Amniotic stem cell (primary cell): ENCODE measurements at places on chromosomes 3 and 15.

DNA sequence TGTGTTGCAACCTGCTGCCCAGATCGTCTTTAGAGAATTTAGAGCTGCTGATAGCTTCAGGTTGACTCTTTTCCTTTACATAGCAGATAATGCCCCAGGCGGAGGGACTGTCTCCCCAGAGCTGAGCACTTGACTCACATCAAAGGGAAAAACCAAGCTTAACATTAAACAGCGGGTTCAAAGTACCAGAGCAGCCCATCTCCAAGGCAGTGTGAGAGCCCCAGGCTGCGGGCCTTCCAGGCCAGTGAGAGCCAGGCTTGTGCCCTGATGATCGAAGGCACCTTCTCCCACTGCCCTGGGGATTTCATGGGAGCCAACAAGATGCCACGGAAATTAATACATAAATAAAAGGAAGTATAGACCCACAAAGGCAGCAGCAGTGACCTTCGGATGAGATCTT, 275.6 kb downstream of the XXYLT1 start:
- no peak for DNase-seq

DNA sequence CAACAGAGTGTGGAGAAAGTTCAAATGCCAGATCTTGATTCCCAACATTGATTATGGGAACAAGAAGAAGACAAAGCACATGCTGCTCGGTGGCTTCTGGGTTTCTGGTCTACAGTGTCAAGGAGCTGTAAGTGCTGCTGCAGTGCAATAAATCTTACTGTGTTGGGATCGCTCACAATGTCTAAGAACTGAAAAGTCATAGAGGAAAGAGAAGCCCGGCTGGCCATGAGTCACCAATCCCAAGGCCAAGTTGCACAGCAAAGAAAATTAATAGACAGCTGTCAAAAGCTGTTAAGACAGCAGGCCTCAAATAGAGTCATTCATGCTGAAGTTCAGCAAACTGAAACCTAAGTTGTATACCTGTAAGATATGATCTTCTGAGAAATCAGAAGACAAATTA, 33.2 kb upstream of the SPPL2A start:
- DNase-seq = no peak

DNA sequence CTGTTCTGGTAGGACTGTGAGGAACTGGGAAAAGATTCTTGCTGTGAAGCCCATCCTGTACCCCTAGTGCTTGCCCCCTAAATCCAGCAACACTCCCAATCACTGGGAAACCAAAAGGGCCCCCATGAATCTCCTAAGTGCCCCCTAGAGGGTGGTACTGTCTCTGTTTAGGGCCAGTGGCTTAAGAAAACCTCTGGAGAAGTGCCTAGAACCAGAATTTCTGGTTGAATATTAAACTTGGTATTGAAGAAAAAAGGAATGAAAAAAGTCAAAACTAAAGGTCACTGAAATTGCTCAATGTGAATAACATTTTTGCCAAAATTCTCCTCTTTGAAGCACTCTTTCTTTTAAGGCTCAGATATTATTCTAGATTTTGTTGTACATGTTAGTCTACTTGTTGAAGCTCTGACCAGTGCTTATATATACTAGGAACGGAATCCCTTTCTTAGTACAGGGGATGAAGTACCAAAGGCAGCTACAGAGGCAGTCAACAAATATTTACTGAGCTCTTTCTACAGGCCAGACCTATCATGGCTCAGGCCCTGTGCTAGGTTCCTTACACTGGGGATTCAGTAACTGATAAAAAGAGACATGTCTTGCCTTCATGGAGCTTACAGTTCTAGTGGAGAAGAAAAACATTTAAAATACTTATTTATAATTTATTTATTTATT, 138.8 kb downstream of the MYLK start:
- no peak for DNase-seq

DNA sequence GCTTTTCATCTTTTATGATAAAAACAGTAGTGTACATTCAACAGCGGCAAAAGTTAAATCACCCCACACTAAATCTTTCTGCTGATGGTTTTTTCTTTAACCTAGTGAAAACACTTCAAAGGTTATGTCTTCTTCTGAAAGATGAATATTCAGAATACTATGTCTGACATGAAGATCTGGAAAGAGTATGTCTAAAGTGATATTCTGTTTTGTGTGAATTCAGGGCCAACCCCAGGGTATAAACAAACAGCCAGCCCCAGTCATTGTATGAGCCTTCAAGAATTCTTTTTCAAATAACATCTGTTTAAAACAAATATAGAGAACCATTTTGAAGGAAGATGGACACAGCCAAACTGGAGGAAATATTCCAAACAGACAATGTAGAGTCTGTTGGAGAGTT, 581.0 kb upstream of the NAALADL2 start:
- no peak for DNase-seq

GRCh38 chr3:5096336-5097008, 25.6 kb upstream of the ARL8B start:
- DNase-seq = no peak

DNA sequence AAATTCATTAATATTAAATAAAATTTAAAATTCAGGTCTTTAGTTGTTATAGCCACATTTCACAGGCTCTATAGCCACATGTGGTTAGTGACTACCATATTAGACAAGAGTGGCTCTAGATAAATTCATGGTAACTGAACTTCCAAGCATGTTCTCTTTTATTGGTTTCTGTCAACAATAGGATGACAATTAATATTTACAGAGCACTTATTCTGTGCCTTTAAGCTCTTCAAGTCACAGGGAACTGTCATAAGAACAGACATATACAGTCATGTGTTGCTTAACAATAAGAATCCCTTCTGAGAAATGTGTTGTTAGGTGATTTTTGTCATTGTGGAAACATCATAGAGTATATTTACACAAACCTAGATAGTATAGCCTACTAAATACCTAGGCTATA, 38.8 kb upstream of the SLC25A36 start:
- no peak for DNase-seq

GRCh38 chr15:23079766-23080165, 40.4 kb upstream of the TUBGCP5 start:
- no peak for DNase-seq
